Heart right ventricle (tissue), 16 donors: ENCODE measurements at places on chromosomes 6 and 20. TPM values are rescaled to one million over a fixed set of nuclear protein-coding genes. Genes with fewer than 3 reads are reported as not detected.

Gene NKX2-2
- not detected for total RNA-seq

Gene TSPO2
- total RNA-seq: not detected

Gene EPB41L1
- total RNA-seq: 15.4 TPM

Gene SMIM13
- total RNA-seq: 11.2 TPM

Gene ITPR3
- total RNA-seq: 5.9 TPM

Gene ANGPT4
- not detected for total RNA-seq

Gene TMEM200A
- total RNA-seq: 0.39 TPM

Gene COX4I2
- total RNA-seq: 8.7 TPM

Gene RAB44
- total RNA-seq: 0.05 TPM

Gene EPHA7
- total RNA-seq: 6.1 TPM

- peak; percentile 75 for DNase-seq
Measured at GRCh38 chr20:48831718-48832404, 4.1 kb upstream of the PREX1 start.

GRCh38 chr6:133923938-133924593 lies 29.0 kb upstream of the TBPL1 start:
- no peak for DNase-seq

DNA sequence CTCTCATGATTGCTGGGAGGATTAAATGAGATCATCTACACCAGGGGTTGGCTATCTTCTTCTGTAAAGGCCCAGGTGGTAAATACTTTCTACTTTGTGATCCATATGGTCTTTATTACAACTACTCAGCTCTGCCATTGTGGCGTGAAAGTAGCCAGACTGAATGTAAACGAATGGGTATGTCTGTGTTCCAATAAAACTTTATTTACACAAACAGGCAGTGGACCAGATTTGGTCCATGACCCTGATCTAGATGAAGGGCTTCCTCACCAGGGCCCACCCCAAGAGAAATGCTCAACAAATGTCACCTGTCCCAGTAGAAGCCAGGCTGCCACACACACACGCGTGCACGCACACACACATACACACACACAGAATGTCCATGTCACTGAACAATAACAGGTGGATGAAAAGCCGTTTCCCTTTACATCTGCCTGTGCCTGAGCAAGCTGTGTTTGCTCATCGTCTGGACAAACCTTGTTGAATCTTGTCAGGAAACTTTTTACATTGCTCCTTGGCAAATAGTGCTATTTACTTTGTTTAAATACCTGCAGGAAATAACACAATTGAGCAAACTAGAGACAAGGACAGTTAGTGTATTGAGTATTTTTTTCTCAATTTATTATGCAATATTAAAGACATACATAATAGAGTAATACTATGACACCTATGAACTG lies 114.3 kb downstream of the EYA2 start:
- DNase-seq: no peak

GRCh38 chr6:120274547-120274946 lies 925.0 kb upstream of the MAN1A1 start:
- no peak for DNase-seq

GRCh38 chr20:45037050-45037449 lies 63.9 kb downstream of the KCNS1 start:
- DNase-seq: peak; percentile 42

DNA sequence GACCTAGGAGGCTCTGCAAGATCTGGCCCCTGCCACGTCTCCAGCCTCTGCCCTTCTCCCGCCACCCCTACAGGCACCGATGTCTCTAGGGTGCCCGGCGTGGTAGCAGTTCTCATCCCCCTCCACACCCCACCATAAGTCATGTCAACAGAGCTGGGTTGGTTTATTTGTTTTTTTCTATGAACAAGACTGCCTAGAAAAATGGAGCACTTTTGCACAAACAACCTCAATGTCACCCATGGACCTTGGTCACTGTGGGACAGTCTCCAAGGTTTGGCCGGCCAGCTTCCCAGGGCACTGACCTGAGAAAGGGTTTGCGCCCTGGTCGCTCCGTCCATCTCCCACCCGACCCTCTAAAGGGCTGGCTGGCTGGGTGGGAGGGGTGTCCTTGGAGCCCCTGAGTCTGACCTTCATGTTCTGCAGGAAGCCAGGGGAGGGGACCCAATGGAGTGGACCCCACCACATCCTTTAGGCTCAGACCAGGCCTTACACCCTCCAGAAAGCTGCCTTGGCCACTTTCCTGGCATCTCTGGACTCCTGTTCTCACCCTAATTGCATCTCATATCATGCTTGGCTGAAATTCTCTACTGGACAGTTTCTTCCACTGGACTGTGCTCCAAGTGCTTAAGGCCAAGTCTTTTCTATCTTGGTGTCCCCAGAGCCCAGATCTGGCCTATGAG lies 104.8 kb upstream of the PTPN1 start:
- DNase-seq: no peak

- DNase-seq: no peak
Measured at GRCh38 chr6:127951172-127951917, 50.5 kb upstream of the THEMIS start.

- DNase-seq: no peak
Measured at GRCh38 chr6:112622036-112622435, 274.9 kb downstream of the RFPL4B start.

- no peak for DNase-seq
Measured at GRCh38 chr20:54345301-54345724, 130.1 kb upstream of the DOK5 start.

- DNase-seq: no peak
Measured at GRCh38 chr20:62002882-62003480, 62.7 kb downstream of the TAF4 start.

DNA sequence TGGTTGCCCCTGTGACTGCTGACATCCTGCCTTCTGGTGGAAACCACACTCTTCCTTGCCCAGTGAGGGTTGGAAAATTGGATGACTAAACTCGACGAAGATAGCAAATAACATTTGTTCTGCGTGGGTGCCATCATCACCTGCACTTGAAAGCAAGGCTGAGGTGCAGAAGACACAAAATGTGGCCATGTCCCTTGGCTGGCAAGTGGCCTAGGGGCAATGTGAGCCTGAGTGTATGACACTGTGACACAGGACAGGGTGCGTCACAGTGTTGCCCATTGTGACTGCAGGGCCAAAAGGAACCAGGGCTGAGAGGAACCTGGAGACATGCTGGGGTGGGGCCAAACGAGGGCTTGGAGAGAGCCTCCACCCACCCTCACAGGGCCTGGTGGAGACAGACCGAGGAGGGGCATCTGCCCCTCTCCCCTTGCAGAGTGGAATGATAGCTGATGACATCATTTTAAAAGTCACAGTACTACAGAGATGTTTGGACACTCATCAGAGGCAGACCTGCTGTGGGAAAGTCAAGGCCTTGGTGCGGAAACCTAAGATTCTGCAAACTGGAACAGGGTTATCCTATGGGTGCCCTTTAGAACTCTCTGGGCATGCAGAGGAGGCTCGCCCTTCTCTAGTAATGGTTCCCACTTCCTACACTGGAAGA lies 12.8 kb upstream of the HLA-F start:
- no peak for DNase-seq

- DNase-seq: no peak
Measured at GRCh38 chr6:79427721-79428120, 109.5 kb downstream of the LCA5 start.

DNA sequence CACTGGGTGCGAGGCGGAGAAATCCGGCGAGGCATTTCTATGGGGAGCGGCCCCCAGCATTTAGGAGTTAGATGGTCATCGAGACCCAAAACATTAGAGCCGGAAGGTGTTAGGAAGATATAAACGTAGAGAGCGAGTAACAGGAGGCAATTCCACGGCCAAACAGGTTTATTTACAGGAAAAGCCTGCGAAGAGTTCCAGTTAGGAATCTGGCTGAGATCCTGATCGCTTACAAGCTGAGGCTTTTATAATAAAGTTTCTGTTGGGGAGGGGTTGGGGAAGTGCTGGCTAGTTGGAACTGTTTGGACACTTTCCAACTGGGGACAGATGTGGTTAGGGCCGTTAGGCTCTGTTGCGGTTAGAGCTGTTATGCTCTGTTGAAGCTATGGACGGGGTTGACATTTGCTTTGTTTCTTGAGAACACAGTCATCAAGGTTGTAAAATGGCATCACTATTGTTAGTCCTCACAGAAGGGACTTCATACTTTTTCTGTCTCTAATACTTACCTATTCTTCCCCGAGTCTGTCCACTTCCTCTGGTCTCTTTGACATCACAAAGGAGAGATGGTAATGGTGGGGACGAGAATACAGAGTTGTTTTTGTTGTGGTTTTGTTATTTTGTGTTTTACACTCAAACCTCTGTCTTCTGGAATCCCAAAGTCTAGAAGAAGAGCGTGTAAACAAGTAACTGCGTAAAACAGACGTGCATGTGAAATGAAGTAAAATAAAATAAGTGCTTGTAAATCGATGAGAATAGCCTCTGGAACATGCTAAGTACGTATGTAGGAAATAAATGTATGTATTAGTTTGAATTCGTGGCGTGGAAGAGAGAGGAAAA lies 554 bp upstream of the ZSCAN31 start:
- DNase-seq: no peak

- no peak for DNase-seq
Measured at GRCh38 chr6:125008261-125008703, 46.0 kb downstream of the RNF217 start.

DNA sequence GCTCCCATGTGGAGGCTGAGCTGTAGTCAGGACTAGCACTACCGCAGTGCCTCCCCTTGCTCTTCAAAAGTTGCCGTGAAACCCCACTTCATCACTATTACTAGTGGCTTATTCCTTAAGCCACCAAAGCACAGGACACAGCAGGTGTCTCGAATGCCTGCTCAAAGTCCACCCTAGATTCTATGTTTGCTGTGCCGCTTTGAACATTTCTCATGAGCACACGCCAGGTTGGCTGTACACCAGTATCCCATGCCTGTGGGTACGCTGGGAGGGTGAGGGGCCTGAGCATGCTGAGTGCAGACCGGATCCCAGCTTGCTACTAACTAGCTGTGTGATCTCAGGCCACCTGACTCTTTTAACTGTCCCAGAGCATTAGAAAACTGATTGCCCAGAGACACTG lies 335.8 kb upstream of the QKI start:
- DNase-seq: no peak

DNA sequence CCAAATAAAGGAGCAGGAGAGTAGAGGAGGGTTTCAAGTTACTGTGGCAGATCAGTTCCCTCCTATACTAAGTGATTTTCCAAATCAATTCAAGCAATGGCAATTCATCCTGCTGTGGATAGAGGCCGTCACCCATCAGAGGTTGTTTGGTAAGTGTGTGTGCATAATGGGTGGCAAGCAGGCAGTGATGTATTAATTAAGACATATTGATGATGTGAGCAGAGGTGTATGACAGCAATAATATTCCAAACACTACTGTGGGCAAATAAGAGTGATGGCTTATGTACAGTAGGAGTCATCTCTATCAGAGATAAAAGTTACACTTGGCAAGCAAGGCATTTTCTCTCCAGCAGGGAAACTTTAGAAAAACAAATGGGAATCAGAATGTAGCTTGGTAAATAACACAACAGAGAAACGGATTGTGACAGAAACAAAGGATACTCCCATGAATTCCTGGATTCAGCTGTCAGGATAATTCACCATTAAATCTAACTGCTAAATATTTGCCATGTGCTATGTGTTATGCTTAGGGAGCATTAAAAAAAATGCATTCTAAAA lies 196.3 kb downstream of the KHDC1L start:
- no peak for DNase-seq

- DNase-seq: no peak
Measured at GRCh38 chr20:57749131-57749690, 39.4 kb upstream of the PMEPA1 start.

DNA sequence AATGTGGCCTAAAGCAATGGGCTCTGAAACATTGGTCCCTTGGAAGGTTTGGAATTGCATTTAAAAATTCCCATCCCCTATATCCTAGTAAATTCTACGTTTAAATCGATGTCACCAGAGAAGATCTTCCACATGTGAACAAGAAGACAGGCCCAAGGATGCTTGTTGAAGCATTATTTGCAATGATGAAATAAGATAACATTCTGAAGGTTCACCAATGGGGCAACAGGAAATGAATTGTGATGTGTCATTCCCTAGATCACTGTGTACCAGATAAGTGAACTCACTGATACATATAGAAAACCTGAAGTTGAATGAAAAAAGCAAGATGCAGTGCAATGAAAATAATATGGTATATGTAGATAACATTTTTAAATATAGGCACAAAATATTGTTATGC lies 464.3 kb upstream of the BTBD3 start:
- no peak for DNase-seq

DNA sequence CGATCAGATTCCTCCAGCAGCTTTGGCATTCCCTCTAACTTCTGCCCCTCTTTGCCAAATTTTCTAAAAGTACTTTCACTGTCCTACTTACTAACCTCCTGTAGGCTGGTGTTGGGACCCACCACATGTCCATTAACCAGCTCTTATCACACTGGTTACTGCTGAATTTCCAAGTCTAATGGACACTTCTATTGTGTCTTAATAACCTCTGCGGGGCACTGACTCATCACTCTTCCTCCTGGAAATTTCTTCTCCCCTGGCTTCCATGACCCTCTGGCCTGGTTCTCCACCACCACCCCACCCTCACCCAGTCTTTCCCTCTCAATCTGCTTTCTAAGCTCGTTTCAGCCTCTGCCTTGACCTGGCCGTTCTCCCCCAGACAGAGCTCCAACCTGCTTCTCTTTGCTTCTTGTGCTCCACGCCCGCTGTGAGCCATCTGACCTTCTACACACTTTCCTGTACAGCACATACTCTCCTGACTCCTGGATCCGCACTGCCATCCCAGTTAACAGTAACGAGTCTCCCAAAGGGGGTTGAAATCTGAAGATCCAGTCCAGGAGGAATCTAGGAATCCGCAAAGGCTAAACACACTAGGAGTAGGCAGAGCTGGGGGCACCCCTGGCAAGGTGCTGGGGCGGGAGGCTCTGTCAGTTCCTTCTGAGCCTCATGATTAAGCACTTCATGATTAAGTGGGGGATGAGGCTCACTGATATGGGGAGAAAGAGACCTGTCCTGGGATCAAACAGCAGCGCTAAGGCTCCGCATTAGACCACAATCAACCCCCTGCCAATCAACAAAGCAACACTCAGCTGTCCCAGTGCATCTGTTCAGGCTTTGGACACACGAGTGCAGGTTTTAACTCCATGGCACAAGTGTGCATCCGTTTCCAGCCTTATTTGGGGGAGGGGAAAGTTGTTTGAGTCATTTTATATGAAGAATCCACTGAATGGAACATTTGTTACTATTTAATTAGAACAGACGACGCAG lies 146.3 kb downstream of the LY86 start:
- no peak for DNase-seq
